ENCODE measurements at places on chromosomes 7 and 10.

DNA sequence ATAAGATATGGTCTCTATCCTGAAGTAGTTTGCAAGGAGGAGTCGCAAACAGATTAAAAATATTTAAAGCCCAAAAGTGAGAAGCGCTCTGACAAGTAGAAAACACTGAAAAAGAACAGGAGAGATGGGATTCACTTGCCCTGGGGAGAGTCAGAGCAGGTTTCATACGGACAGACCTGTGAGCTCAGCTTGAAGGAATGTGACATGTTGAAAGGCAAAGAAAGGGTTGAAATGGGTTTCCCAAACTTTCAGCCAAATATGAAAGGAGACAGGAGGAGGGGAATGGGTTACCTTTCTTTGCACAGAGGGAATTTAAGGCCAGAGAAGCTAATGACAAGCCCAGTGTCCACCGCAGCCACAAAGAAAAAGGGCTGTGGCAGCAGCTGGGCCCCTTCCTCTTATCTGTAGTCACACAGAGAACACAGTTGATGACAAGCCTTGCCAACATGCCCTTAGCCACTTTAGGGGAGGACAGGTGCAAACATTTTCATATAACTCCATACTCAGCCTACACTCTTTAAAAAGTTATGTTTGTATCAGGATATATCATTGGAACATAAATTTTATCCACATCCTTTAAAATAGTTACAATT lies 14.9 kb downstream of the HOXA1 start:
- no peak for DNase-seq

DNA sequence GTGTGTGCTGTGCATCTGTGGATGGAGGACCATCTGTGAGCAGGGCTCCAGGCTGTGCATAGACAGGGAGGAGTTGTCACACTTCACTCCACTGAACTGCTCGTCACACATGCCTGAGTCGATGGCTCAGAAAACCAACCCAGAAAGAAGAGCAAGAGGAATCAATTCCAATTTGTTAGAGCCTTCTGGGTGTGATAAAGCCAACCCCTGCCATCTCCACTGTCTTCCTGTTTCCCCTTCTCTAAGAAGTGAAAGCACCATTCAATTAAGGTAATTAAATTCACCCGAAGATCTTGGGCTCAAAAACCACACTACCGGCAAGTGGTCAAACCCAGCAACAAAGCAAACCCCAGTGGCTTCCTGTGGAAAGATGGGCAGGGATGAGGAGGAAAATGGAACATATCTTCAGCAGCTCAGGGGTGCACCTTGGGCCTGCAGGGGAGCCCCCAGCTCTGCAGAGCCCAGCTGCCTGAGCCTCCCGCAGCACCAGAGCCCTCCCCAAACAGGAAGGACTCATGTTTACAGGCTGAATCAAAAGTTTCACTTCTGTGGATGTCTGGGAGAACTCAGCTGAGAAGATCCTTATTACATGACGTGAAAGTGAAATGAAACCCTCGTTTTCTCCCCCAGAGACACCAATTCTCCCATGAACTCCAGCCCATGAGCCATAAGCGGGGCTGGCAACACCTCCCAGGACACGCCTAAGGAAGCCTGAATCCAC lies 10.9 kb downstream of the C10orf71 start:
- peak; percentile 89 for DNase-seq

GRCh38 chr7:141001122-141001521 lies 13.6 kb downstream of the MRPS33 start:
- no peak for DNase-seq

DNA sequence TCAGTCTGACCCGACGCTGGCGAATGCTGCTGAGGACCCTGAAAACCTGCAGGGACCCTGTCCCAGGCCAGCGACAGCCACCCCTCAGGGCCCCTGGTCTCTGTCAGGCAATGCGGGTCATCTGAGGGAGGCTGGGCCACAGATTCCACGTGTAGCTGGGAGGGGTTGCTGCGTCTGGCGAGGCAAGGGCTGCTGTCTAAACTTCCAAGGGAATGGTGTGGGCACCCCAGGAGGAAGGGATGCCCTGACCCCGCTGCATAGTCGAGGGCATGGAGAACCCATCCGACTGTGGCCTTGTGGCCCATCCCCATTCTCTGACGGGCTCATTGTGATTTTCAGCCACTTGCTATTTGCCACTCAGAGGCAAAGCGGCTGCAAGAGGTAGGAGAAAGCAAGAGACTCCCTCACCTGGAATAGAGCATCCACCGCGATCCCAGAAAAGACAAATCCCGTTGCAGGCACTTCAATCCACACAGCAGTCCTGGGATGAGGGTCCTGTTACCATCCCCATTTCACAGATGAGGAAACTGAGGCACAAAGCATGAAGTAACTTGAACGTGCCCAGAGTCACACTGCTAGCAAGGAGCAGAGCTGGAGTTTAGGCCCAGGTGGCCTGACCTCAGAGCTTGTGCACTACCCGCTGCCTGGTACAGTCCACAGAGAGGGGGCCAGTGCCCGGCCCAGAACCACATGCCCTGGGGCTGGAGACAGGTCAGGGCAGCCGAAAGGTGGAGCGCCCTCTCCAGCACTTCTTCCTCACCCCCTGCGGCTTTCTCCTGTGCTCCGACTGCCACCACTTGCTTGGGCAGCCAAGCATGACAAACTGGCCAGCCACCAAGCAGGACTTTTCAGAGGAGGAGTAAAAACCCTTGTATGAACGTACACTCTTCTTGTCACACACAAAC lies 163.8 kb upstream of the KLF14 start:
- no peak for DNase-seq

- no peak for DNase-seq
Observed at GRCh38 chr7:54712820-54713219, 46.2 kb downstream of the SEC61G start.

DNA sequence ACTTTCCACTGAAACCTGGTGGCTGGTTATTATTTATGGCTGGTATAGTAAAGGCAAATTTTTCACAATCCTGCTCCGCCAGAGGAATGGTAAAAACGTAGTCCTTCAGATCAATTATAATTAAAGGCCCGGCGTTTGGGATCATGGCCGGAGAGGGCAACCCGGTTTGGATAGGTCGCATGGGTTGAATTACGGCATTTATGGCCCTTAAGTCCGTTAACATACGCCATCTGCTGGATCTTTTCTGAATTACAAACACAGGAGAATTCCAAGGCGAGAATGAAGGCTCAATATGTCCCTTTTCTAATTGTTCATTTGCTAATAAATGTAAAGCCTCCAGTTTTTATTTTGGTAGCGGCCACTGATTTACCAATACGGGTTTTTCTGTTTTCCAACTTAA lies 11.3 kb upstream of the TAS2R3 start:
- peak; percentile 10 for DNase-seq

DNA sequence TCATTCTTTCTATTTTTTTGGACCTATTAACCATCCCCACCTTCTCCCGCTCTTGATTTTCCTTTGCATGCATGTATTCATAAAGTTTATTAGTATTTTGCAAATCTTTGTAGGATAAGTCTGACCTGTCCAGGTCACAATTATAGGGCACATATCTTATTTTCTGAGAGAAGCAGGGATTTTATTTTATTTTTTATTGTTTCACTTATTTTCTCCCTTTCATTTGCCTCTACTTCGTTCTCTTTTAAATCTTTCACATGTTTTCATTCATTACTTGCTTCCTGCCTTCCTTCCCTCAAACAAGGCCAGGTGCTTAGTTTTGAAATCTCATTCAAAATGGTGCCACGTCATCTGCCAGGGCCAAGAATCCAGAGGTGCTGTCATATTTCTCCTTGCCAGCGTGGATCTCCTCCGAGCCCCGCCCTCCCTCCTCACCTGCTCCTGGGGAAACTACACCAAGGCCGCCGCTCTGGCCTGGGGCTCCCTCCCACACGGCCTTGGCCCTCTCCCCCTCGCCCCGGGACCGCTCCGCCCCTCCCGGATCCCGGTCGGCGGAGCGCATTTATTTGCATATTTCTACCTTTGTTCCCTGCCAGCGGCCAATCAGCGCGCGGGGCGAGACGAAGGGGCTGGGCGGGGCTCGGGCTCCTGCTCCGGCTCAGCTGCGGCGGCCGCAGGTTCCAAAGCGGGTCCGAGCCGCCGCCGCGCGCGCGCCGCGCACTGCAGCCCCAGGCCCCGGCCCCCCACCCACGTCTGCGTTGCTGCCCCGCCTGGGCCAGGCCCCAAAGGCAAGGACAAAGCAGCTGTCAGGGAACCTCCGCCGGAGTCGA lies at the start of gene TSPAN13:
TSPAN13 (plus strand) TSS at position 654 of the 830 bp plus-strand sequence. CDS start 213 bp downstream, outside the sequence.
- peak; percentile 43 for DNase-seq

- DNase-seq = no peak
Observed at GRCh38 chr7:70867513-70867912, 264.4 kb upstream of the GALNT17 start.

- DNase-seq = no peak
Observed at GRCh38 chr10:24928163-24928562, 24.2 kb downstream of the PRTFDC1 start.

GRCh38 chr10:128047991-128048818 lies 78.0 kb downstream of the MKI67 start:
- DNase-seq = peak; percentile 80

DNA sequence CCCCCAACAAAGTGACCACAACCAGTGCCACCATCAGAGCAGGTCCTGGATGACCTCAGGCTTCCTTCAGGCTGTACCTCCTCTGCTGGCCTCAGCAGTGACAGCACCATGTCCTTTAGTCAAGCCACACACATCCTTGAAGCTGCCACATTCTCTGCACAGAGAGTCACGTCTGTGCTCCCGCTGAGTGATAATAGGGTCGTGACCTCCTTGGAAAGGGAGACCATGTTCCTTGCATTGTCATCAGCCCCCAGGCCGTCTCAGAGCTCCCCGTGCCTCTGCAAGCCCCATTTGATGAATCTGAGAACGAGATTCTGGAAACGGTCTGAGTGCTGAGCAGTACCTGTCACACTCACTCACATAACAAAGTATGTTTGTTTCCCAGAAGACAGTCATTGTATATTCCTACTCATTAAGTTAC lies 106.5 kb upstream of the PRR15 start:
- no peak for DNase-seq

DNA sequence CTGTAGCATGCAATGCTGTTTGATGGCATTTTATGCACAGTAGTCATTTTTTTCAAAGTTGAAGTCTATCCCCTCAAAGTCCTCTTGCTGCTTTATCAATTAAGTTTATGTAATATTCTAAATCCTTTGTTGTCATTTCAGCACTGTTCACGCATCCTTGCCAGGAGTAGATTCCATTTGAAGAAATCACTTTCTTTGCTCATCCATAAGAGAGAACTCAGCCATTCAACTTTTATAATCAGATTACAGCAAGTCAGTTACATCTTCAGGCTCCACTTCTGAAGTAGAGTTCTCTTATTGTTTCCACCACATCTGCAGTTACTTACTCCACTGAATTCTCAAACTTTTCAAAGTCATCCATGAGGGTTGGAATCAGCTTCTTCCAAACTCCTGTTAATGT lies 32.3 kb downstream of the SDHAF3 start:
- DNase-seq = no peak

Data from suppressor macrophage treated with lipopolysaccharide for 4 hours (primary cell).